Epithelial cell of esophagus (primary cell): ENCODE measurements at places on chromosomes 4 and X.
A peak's percentile ranks its signal among the peaks of the same experiment; 100 is the strongest.

DNA sequence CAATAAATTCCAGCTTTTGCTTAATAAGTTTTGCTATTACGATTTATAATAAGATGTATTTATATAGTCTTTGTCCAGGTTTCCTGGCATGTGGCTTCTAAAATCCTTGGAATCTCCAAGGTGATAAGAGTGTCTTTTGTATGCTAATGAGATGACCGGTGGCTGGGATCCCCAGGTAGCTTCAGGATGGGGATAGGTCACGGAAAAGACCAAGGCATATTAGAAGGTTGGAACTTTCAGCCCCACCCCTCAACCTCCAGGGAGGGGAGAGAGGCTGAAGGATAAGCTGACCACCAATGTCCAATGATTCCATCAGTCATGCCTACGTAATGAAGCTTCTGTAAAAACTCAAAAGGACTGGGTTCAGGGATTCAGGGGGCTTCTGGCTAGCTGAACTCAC lies 41.7 kb downstream of the SMIM20 start:
- no peak for DNase-seq

GRCh38 chrX:155613927-155614559 lies 1.3 kb upstream of the TMLHE start:
- no peak for DNase-seq

- peak; percentile 84 for DNase-seq
These were observed 32.6 kb upstream of the PHF8 start for GRCh38 chrX:54076903-54077302.

DNA sequence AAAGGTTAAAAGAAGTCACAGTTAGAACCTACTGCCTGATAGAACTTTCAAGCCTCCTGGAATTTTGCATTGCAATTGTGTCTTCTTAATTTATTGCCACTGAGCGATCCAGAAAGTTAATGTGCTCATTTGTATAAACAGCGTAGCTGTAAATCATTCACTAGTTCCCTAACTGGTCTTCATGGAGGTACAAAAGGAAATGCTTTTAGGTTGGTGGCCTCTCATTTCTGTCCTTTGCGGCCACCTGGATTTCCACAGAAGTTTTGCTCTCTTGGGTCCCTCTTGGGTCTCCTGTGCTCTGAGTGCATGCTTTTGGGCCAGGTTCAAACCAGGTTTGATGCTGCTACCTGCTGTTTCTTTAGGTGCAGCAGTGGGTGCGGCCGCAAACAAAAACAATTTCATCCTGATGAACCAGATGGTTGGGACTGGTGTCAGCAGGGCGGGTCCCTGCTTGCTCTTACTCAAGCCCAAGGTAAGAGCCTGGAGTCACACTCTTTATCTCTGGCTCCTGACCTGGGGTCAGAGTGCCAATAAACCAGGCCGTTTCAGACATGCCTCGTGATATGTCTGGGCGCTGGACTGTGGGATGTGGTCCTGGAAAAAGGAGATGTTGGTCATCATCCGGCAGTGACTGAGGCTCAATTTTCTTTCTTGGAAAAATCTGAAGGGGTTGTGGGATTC lies 270.1 kb downstream of the PTTG2 start:
- DNase-seq, result peak; percentile 91
